ENCODE measurements at places on chromosomes 6 and 20.

DNA sequence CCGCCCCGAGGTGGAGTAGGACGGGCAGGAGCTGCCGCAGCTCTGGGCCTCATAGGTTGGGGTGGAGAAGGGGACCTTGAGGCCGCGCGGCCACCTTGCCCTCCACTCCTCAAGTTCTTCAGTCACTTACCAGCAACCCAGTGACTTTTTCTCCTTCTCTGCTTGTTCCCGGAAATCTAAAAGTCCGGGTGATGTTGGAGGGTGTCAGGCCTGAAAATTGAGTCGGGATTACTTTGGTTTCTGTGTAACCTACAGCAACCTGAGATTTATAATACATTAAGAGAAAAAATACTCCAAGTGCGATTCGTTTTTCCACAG lies 338 bp downstream of the RWDD1 start:
- DNase-seq = no peak

GRCh38 chr6:149683256-149683859 lies 34.5 kb downstream of the LATS1 start:
- DNase-seq = no peak

GRCh38 chr6:131963063-131963462 lies 11.9 kb upstream of the CCN2 start:
- DNase-seq = no peak

GRCh38 chr6:39897698-39898097 lies 36.6 kb downstream of the MOCS1 start:
- DNase-seq = no peak

DNA sequence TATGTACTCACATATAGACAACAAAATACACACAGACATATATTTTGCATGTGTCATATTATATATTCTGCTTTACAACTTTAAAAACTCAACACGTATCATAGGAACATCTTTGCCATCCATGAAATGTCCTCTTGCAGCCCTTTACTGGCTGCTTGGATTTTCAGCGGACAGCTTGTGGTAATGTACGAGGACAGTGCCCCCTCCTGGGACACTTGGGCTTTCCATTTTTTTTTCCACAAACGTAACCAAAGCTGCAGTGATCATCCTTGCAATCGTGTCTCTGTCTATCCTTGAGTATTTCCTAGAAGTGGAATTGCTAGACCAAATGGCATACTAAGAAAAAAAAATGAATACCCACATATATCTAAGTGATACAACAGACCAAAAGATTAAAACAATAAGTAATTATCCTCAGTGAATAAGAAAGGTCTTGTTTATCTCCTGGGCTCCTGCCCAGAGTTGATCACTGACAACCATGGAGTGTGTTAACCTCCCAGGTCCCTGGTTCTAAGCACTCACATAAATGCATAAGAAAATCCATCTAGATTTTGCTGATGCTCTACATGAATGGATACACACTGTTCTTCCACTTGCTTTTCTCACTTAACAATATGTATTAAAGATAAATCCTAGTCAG lies 18.1 kb downstream of the BPI start:
- peak; percentile 58 for DNase-seq

- peak; percentile 45 for DNase-seq
These were observed 40.6 kb downstream of the TRIM38 start for GRCh38 chr6:26003102-26003694.

- DNase-seq = no peak
These were observed 63.5 kb upstream of the ASCC3 start for GRCh38 chr6:100944644-100945043.

GRCh38 chr6:67047996-67048395 lies 1341.0 kb upstream of the EYS start:
- no peak for DNase-seq

GRCh38 chr6:142331075-142331551 lies 29.3 kb downstream of the ADGRG6 start:
- no peak for DNase-seq

DNA sequence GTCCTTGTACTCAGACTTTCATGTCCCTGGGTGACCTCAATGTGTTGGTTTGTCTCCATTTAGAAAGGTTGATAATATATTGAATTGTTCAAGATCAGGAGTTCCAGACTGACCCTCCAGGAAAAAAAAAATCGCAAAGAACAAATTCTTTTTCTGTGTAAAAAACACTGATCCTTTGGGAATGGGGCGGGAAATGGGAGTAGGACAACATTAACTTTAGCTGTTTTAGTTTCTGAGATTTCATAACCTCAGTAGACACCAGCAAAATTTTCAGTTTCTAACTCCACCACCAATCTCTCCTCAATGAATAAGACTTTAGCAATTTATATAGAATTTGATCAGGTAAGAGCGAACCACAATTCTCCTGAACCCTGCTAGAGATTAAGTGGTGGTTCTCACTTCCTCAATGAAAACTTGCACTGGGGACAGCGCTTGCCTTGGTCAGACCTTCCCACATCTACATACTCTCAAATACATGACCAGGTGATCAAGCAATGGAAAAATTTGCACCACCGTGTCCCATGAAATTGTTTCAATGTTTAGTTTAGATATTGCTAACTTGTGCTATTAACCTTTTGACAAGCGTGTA lies 231.2 kb upstream of the PLN start:
- no peak for DNase-seq

GRCh38 chr20:47914792-47915191 lies 129.5 kb upstream of the SULF2 start:
- DNase-seq = no peak

DNA sequence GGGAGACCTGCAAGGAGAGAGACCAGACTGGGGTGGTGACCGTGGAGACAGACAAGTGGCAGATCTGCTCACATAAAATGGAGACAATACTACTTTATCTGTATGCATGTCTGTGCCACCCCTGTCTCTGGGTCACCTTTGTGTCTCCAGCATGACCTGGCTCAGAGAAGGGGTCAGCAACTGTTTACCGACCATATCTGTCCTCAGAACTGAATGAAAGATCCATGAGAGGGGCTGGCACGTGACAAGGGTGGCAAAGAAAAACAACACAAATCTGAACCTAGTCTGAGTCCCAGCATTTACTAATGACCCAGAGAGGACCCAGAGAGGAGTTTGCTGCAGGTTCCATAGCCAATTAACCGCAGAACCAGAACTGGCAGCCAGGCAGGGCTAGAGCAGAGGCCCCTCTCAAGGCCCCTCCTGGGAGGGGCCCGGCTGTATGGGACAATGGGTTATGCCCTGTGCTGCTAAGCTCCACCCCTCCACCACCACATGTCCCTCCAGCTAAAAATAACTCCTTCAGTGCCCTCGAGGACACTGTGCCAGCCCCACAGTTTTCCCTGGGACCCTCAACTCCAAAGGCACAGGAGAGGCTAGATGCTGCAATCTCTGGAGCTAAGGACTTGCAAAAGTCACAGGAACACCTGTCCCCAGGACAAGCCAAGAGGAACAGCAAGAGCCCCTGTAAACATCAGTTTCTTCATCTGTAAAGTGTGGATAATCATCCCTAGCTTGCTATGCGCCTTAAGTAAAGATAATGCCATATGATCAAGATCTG lies 2.2 kb downstream of the AHCY start:
- DNase-seq = no peak

DNA sequence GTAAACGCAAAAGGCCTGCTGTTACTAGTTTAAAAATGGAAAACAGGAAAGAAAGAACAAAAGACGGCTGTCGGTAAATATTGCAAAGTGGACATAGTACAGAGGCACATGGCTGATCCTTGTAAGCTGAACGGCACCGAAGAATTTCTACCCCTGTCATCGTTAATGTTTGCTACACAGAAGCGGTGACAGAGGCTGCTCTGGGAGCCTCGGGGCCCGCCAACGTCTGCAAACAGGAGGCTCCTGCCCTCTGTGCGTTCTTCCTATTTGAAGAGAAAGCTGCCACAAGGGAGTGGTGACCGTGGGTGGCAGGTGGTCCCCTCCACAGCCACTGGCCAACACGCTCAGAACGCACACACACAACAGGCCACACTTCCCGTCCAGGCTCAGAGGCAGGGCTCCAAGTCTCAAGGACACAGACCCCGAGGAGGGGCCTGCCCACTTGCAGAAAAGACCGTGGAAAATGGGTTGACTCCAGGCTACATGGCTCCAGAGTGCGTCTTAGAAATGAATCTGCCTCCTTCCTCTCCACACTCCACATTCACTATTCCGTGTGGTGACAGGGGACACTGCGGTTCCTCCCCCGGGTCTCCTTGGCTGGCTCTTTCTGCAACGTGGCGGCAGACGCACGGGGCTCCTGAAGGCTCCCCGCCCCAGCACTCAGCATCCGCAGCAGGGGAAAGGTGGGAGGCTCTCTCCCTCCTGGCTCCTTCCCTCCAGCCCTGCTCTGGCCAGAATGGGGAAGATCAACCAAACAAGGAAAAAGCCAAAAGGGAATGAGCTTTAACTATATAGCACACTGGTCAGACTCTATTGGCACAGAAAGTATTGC lies 64.5 kb downstream of the GMPR start:
- no peak for DNase-seq
